ENCODE measurements at places on chromosomes 16 and 17.

- no peak for DNase-seq
Observed at GRCh38 chr17:32755045-32755805, 121.7 kb downstream of the MYO1D start.

- no peak for DNase-seq
Observed at GRCh38 chr17:35889241-35889640, 9.1 kb upstream of the CCL5 start.

DNA sequence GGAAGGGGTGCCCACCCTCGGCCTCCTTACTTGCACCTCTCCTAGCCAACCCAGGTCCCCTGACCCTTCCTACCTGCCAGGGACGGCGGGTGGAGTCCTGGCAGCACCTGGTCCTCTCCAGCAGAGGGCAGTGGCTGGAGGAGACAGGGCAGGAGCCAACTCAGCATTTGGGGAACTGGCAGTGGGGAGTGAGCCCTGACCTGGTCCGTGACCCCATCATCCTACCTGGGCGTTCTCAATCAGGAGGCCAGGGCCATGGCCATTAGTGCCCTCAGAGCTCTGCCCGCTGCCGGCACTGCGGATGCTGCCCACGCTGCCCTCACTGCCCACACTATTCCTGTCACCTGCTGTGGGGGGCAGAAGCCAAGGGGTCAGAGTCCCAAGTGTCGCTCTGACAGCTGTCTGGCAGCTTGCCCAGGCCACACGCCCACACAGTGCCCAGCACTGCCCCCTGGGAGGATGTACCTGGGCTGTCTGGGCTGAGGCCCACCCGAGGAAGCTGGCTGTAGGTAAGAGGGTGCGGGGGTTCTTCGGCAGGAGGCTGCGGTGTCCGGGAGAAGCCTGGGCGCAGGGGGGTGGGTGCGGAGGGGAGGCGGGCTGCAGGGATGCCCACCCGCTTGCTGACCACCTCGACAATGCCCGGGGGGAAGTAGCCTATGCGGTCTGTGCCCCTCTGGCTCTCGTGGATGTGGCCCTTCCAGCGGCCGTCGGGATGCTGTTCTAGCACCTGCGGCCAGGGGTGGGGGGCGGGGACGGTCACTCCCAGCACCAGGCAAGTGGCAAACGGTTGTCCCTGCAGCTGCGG lies 10.8 kb downstream of the CASKIN2 start:
- DNase-seq, result no peak

DNA sequence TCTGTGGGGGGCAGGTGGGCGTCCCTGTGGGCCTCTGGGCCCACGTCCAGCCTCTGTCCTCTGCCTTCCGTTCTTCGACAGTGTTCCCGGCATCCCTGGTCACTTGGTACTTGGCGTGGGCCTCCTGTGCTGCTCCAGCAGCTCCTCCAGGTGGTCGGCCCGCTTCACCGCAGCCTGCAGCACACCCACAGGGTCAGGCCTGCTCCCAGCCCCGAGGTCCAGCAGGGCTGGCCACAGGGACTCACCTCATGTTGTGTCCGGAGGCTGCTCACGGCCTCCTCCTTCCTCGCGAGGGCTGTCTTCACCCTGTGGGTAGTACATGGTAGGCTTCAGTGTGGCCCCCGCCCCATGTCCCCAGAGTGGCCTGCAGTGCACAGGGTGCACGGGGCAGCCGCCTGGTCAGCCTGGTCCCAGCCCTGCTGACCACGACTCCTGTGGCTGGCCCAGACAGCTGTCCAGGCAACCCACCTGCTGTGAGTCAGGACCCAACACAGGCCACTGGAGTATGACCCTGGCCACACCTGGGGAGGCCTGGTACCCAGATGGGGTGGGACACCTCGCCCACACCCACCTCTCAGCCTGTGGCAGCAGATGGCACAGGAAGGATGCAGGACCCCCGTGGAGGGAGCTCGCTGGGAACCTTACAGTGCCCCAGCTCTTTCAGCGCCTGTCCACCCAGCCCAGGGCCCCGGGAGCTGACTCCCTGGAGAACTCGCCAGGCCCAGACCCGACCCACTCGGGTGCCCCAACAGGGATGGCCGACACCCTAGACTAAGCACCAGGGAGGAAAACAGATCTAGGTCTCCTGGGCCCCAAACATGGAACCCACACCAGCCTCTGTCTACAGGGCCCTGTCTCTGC lies 23.9 kb upstream of the AATK start:
- no peak for DNase-seq

GRCh38 chr17:29645515-29646051 lies 22.9 kb upstream of the CORO6 start:
- DNase-seq, result no peak

GRCh38 chr16:25713785-25714570 lies 22.2 kb downstream of the HS3ST4 start:
- DNase-seq, result no peak

DNA sequence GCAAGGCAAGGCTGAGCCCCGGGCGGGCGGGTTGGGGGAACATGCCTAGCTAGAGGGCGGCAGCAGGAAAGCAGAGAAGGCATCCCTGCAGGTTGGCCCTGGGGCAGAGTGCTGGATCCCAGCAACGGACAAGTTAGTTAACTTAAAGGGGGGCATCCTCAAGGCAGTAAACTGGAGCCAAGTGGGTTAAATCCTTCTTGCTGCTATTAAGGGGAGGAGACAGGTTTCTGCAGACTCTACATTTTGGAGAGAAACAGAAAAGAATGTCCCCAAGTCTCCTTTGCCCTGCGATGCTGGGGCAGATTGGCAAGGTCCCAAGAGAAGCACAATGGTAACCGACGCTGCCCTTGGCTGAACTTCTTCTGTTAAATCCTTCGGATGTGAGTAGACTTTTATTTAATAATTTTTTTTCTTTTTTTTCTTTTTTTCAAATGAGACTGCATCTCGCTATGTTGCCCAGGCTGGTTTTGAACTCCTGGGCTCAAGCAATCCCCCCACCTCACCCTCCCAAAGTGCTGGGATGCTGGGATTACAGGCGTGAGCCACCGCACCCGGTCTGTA lies 14.0 kb downstream of the ATP5PD start:
- DNase-seq, result no peak

DNA sequence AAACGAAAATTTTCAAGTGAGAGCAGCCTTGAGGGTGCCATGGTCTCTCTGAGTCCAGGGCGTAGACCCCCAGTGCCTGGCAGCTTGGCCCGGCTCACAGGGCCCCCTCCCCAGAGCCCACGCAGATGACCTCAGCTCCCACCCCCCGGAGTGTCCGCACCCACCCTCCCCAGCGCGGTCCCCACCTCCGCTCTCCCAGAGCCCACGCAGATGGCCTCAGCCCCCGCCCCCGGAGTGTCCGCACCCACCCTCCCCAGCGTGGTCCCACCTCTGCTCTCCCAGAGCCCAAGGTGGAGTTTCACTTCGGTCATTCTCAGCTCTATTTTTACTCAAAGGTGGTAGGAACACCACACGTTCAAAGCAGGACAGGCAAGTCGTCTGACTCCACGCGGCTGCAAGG lies 13.9 kb downstream of the ABR start:
- no peak for DNase-seq

- DNase-seq, result no peak
Observed at GRCh38 chr17:187130-187529, 5.7 kb upstream of the DOC2B start.

GRCh38 chr17:16040710-16041251 lies 41.2 kb downstream of the TTC19 start:
- DNase-seq, result no peak
